ENCODE measurements at places on chromosomes 3 and 15.

DNA sequence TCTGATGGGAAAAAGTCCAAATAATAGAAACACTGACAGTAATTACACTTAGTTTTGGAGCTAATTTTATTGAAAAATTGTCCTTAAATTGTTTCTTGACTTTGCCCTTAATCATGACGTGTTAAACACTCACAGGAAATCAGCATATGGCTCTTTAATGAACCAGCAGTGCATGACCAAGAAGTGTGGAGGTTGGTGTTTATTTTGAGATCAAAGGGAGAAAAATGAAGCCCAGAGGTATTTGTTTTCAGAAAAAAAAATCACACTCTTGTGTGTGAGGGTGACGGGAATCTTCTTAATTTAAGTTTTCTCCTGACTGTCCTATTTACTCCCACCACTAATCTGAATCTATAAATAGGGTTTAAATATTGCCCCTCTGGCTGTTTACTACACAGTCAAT is 28.8 kb upstream of the SYNM start:
- DNase-seq = no peak

GRCh38 chr3:170485294-170485693 is 66.6 kb downstream of the CLDN11 start:
- no peak for DNase-seq

DNA sequence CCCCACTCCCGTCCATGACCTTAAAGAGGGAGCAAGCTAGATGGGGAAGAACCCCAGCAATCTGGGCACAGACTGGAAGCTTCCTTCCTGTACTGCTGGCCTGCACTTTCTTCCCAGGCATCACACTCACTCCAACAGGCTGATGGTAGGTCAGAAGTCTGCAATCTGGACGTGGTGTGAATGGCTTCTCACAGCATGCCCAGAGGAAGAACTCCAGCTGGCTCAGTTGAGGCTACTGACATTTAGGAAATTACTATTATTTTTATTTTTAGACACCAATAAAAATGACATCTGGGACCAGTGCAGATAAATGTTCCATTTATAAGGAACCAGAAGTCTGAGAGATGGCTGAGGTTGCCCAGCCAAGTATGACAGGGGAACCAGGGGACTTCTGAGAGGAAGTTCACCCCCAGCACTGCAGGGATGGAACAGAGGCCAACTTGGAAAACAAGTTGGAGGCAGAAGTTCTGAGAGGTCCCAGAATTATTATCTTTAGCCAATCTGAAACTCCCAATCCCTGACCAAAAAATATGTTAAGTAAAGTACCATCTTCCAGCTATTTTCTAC is 163.8 kb upstream of the CTNNB1 start:
- DNase-seq = no peak

DNA sequence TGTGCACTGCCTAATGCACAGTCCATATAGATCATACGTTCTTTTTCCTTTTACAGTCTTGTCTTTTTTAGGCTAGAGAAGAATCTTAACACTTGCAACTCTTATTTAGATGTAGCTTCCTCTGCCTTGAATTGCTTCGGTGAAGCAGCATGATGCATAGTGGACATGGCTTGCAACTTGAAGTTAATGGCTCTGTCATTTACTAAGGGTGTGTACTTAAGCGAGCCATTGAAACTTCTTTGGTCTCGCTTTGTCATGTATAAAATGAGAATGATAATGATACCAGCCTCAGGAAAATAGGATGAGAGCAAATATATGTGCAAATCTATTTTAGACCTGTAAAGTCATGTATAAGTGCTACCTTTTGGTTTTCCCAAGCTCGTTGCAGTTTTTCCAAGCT is 147.4 kb downstream of the GHSR start:
- DNase-seq = no peak

- DNase-seq = no peak
Observed at GRCh38 chr15:84992157-84992944, 10.7 kb downstream of the PDE8A start.

- no peak for DNase-seq
Observed at GRCh38 chr3:101156787-101157345, 163.5 kb downstream of the IMPG2 start.

GRCh38 chr3:114839476-114839875 is 307.6 kb downstream of the ZBTB20 start:
- DNase-seq = no peak

DNA sequence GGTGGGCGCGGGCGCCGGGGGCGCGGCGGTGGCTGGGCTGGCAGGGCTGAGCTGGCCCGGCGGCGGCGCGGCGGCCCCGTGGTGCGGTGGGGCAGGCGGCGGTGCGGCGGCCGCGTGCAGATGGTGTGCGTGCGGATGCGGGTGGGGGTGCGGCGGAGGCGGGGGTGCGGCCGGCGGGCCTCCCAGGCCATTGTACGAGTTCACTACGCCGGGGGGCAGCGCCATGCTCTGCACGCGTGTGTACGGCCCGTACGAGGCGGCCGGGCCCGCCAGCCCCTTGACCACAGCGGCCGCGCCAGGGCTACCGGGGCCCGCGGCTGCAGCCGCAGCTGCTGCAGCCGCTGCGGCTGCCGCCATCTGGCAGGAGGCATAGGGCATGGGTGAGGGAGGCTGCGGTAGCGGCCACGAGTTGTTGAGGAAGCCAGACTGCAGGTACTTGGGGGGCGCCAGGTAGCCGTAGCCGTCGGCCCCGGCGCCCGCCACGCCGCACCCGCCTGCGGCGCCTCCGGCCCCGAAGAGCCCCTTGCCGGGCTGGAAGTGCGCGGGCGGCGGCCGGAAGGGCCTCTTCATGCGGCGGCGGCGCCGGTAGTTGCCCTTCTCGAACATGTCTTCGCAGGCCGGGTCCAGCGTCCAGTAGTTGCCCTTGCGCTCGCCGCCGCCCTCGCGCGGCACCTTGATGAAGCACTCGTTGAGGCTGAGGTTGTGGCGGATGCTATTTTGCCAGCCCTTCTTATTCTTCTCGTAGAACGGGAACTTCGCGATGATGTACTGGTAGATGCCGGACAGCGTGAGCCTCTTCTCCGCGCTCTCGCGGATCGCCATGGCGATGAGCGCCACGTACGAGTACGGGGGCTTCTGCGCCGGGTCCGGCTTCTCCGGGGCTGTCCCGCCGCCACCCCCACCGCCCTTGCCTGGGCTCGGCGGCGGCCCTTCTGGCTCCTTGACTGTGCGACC is 951 bp downstream of the FOXL2 start:
- DNase-seq = no peak

DNA sequence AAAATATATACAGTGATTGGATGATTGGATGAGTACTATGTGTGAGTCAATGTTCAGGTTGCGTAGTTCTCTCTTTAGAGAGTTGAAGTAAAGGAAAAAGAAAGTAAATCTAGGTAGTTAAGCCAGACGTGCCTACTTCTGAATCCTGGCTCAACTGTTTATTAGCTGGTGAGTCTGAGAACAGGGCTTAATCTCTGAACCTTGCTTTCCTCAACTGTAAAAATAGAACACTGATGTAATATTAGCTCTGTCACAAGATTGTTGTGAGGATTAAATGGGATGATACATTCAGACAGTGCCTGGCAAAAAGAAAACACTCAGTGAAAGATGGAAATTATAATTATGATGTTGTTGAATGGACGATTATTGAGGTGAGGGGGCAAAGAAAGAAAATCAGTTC is 413.4 kb downstream of the MAGI1 start:
- no peak for DNase-seq

DNA sequence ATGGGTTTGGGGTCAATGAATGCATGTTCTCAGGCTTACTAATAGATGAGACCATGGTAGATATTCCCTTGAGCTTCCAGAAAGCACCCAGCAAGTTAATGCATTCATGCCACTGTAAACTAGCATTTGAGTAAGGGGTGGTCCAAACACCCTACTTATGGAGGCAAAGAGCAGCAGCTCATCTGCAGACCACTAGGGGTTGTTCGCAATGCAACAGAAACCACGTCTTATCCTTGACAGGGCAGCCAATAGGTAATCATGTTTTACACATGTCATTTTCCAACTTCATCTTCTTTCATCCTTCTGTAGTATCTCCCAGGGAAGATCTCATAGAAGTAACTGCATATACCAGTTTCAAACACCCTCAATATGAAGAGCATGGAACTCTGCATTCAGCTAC is 330.2 kb downstream of the RORA start:
- DNase-seq = no peak

DNA sequence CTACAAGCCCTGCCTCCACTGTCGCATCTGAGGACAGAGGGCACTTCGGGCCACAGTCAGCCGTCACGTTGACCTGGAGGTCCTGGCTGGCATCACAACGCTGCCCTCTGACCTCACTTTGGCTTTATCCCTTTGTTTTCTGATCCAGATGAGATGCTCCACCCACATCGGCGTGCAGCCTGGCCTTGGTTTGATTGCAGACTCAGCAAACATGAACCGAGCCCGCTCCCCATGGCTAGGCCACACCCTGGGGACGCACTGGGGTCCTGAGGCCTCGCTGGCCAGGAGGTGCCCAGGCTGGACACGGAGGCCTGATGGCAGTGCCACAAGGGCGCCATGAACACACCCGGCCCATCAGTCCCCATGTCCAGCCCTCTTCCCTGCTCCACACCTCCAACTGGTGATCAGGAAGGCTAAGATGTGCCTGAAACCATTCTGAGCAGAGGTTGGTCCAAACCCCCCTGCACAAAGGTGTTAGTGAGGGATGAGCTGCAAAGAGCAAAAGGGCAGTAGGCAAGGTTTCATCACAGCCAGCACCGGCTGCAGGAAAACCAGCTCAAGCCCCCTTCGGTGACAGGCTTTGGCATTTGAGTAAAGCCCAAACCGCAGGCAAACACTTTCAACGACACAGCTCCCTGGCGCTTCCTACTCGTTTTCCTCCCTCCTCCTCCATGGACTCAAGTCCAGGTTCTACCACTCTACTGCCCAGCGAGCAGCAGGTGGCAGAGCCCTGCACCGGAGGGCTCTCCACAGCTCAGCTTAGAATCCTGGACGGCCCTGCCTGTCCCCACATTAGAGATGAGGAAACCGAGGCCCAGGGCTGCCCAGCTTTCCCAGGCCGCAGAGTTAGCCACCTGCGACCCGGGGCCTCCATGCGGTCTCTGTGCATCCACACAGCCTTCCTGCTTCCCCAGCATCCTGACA is 165.8 kb downstream of the NUP210 start:
- no peak for DNase-seq

DNA sequence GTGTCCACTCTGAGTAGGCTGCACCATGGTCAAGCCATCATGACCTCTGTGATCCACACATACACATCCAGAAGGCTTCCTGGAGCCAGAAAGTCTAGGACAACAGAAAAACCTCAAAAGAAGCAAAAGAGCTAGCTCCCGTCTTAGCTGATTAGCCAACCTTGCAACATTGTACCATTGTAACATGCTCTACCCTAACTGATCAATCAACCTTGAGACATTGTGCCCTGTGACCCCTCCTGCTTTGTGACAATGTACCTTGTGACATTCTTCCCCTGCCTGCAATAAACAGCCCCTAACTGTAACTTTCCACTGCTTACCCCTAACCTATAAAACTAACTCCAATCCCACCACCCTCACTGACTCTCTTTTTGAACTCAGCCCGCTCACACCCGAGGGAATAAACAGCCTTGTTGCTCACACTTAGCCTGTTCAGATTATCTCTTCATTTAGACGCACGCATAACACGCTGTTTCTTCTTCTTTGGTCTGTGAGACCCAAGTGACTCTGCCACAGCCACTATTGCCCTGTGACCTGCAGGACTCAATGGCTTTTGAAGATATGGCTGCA is 1104.6 kb downstream of the OTOL1 start:
- no peak for DNase-seq

GRCh38 chr3:183572935-183573334 is 17.4 kb upstream of the KLHL6 start:
- DNase-seq = no peak

- no peak for DNase-seq
Observed at GRCh38 chr3:39190281-39191025, 1.9 kb downstream of the XIRP1 start.

GRCh38 chr3:21620511-21621155 is 130.4 kb downstream of the ZNF385D start:
- DNase-seq = no peak

DNA sequence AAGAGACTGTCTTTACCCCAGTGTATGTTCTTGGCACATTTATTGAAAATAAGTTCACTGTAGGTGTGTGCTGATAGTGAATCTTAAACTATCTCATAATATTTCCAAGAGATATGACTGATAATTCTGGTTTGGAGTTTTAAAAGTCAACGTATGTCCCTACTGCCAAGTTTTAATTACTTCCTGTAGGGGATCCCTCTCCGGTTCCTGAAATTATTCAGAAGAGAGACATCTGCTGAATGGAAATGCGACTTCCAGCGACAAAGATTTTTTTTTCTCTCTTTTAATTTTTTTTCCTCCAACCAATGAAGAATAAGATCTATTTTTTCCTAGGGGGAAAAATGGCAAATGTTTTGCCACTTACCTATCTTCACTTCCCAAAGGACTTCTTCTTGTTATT is 498.9 kb upstream of the TGFBR2 start:
- DNase-seq = no peak

DNA sequence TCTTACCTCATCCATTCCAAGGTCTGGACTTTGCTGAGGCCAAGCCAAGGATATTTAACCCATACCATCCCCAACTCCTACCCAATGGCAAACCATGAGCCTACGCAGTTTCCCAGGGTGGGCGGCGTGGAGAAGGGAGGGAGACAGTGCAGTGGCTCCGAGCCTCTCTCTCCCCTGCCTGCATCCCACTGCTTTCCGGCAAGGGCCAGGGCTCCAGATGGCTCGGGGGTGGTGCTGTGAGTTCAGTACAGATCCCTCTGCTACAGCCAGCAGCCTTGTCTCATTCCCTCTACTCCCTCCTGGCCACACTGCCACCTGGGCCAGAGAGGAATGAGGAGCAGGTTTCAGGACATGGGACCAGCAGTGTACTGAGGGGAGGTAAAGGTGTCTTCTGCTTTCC is 44.3 kb upstream of the APEH start:
- no peak for DNase-seq

DNA sequence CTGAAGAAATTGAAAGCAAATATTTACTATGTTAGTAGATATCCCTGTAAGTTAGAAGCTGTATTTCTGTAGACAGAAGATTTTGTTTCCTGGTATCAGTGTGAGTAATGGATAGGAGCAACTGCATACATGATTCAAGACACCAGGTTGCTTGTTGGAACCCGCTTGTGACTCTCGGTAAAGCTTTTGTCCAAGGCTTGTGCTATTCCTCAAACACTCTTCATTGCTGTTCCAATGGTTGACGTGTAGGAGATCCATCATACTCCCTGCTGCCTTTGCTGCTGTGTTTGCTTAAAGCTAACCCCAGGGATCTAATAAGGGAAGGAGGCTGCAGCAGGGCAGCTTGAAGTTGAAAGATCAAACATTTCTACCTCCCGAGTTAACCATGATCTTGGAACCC is 160.1 kb downstream of the RSRC1 start:
- no peak for DNase-seq

- no peak for DNase-seq
Observed at GRCh38 chr3:52053307-52054304, 2.8 kb downstream of the DUSP7 start.
